ENCODE measurements at places on chromosomes 3 and 15. TPM values are rescaled to one million over a fixed set of nuclear protein-coding genes. Genes with fewer than 3 reads are reported as not detected.

- DNase-seq = no peak
These were observed 24.0 kb downstream of the ABI3BP start for GRCh38 chr3:100968932-100969906.

DNA sequence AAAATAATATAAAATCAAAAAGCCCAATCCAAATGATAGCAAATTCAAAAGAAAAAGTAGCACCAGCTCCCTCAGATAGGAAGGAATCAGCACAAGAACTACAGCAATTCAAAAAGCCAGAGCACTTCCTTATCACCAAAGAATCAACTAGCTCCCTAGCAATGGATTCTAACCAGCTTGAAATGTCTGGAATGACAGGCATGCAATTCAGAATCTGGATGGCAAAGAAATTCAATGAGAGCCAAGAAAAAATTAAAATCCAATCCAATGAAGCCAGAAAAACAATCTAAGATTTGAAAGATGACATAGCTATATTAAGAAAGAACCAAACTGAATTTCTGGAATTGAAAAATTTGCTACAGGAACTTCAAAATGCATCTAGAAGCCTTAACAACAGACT is 1334.4 kb upstream of the ALCAM start:
- DNase-seq = no peak

GRCh38 chr15:39180030-39180429 is 400.8 kb upstream of the THBS1 start:
- DNase-seq = no peak

- peak; percentile 78 for DNase-seq
These were observed 213.2 kb upstream of the PFN2 start for GRCh38 chr3:150183678-150184425.

GRCh38 chr15:31148297-31149087 is 47.0 kb upstream of the TRPM1 start:
- no peak for DNase-seq

DNA sequence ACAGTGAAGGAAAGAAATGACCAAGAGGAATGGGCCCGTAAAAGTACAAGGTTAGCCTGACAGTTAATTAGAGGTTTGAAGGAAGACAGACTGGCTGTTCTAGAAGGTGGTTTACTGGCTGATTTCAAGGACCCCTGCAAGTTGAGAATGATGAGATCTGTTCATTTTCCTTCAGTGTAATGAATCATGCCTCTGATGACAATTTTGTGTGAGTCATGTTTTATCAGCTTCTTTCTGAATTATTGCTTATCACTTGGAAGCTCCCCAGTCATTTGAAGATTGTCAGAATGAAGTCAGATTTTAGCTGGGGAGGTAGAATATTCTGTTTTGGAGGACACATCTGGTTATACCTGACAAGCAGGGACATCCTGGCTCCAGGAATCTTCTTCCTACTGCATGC is 50.6 kb downstream of the DRD3 start:
- no peak for DNase-seq

DNA sequence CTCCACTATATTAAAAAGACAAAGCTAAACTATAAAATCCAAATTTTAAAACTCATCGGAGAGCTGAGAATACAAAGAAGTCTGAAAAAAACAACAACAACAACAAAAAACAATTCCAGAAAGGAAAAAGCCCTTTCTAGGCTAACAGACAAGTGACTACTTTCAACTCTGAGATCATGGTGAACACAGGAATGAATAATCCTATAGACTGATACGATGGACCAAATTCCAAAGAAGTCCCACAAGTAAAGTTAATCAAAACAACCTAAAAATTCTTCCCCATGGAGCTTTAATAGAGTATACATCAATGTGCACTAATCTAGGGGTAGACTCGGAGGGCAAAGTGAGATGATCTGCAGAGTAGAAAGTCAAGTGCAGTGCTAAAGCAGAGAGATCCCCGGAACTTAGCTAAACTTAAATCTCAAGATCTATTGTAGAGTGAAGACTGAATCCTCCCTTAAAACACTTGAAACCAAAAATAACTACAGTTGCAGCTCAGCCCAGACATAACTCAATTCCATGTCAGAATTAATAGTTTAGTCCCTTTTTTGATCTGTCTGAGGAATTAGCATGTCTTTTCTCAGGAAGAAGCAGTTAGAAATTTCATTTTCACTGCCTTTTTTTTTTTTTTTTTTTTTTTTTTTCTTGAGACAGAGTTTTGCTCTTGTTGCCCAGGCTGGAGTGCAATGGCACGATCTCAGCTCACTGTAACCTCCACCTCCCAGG is 43.5 kb downstream of the MYO9A start:
- DNase-seq = no peak

GRCh38 chr3:158925828-158926494 is 124.1 kb downstream of the MFSD1 start:
- DNase-seq = no peak

GRCh38 chr15:78103406-78104118 is 11.2 kb downstream of the SH2D7 start:
- no peak for DNase-seq

DNA sequence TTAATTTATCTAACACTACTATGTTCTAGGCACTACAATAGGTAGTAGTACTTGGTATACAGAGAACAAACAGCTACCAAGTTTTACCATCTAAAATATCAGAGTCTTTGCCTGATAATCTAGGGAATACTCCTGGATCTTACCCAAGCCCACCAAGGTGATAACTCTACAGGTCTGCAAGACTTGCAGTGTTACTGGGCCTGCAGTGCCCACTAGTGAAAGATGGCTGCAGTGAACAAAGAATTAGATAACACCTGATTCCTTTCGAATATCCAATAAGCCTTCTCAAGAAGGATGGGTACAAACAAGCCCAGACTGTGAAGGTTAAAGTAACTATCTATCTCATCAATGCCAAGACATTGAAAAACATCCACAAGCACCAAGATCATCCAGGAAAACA is 317.0 kb upstream of the DCBLD2 start:
- DNase-seq = no peak

- DNase-seq = no peak
These were observed 45.5 kb downstream of the SSUH2 start for GRCh38 chr3:8599146-8599545.

GRCh38 chr15:56524915-56525314 is 60.0 kb upstream of the MNS1 start:
- no peak for DNase-seq

GRCh38 chr15:72342385-72342784 is 22.4 kb upstream of the CELF6 start:
- no peak for DNase-seq

GRCh38 chr3:185678027-185678426 is 91.9 kb downstream of the SENP2 start:
- DNase-seq = no peak

- no peak for DNase-seq
These were observed 94.4 kb downstream of the SLCO3A1 start for GRCh38 chr15:91947683-91948608.

DNA sequence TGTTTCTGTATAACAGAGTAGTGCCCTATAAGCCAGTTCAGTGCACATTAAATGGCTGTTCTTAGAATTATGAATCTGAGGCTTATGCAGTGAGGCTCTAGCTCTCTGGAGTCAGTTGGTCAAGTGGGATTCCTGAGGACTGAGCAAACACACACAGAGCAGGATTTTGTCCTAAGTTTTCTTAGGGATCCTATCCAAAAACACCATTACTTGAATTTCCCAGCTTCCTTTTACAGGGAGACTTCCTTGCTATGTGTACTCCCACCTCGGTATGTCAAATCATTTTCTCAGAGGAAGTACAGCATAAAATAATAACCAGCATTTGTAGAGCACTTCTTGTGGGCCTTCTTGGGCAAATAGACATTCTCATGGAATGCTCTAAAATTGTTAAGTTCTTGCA is 63.1 kb upstream of the GOLGA6B start:
- DNase-seq = no peak

- no peak for DNase-seq
These were observed 145.5 kb downstream of the UACA start for GRCh38 chr15:70617911-70618287.

DNA sequence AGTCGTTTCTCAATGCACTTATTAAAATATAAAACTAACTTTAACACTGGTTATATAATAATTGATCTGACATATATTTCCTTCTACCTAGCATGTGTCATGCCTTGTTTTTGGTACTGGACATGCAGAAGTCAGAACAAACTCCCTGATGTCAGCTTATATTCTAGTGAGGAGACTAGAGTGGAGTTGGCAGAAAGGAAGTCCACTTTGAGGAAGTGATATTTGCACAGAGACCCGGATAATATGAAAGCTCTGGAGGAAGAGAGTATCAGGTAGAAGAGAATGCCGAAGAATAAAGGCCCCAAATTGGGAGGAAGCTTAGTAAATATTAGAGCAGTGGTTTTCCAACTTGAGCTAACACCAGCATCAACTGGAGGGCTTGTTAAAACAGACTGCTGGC is 24.6 kb upstream of the ZNF280D start:
- DNase-seq = no peak

GRCh38 chr3:79380581-79380980 is 387.2 kb downstream of the ROBO1 start:
- DNase-seq = no peak

- no peak for DNase-seq
These were observed 506.2 kb upstream of the IL12A start for GRCh38 chr3:159482241-159482993.

DNA sequence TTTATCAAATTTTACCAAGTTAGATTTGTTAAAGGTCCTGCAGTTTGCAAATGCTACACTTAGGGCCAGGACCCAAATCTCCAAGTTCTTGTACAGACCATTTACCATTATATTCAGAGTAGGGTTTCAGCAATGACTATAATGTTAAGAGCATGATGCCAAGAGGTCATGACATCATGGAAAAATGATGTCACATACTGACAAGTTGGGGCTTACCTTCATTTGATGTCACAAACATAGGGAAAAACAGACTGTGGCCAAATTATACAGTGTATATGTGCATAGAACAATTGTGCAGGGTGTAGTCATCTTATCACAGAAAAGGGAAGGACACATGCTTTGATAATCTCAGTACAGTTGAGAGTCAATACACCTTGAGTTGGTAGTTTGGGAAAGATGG is 10.1 kb upstream of the THRB start:
- DNase-seq = no peak

DNA sequence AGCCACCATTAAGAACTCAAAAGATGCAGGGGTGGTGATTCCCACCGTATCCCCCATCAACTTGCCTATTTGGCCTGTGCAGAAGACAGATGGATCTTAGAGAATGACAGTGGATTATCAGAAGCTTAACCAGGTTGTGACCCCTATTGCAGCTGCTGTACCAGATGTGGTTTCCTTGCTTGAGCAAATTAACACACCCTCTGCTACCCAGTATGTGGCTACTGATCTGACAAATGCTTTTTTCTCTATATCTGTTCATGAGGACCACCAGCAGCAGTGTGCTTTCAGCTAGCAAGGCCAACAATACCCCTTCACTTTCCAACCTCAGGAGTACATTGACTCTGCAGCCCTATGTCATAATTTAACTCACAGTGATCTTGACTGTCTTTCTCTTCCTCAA is 8.6 kb upstream of the MCF2L2 start:
- no peak for DNase-seq

- no peak for DNase-seq
These were observed 56.8 kb upstream of the LCTL start for GRCh38 chr15:66622591-66623022.

- no peak for DNase-seq
These were observed 40.9 kb downstream of the STRIT1 start for GRCh38 chr3:155252535-155252934.

- DNase-seq = no peak
These were observed 130.1 kb downstream of the MAGI1 start for GRCh38 chr3:65908588-65908987.

DNA sequence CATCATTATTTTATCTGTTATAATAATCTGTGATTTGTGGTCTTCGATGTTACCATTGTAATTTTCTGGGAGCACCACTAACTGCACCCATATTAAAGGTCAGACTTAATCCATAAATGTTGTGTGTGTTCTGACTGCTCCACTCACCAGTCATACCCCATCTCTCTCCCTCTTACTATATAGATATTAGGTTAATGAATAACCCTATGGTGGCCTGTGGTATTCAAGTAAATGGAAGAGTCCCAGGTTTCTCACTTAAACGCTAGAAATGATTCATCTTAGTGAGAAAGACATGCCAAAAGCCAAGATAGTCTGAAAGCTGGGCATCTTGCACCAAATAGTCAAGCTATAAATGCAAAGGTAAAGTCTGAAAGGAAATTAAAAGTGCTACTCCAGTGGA is 1358.5 kb downstream of the ROBO2 start:
- no peak for DNase-seq

- DNase-seq = no peak
These were observed 29.7 kb downstream of the EFCAB12 start for GRCh38 chr3:129398803-129399144.

DNA sequence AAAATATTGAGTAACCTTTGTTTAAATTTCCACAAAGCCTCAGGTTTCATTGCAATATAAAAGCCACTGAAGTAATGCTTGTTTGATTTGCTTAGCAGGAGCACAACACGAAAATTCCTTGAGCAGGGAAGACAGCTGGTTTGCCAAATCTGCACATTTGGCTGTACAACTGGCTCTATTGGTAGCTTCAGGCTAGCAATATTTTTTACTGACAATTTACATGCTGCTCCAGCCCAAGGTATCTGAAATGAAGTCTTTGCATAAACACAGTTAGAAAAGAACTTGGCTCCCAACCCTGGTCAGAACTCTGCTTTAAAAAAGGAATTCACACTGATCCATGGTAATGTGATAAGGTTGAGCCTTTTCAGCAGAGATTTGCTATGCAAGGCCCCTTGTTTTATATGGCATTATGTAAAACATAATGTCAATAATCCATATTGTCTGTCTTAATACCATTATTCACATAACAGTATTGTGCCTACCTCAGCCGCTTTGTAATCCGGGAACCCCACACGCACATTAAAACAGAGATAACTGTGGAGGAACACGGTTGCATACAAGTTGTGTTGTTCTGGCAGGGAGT is 55.7 kb upstream of the CHL1 start:
- no peak for DNase-seq

The GOLGA8J gene
- not detected for total RNA-seq

The CKMT1A gene
- not detected for total RNA-seq

The ERC2 gene
- total RNA-seq = 0.81 TPM

The SIAH2 gene
- 18.2 TPM for total RNA-seq

The FOXL2 gene
- total RNA-seq = not detected

The BOC gene
- total RNA-seq = 7.4 TPM

The EPHB3 gene
- total RNA-seq = 2.2 TPM

The ADGRG7 gene
- not detected for total RNA-seq

The STRA6 gene
- total RNA-seq = not detected

The RLBP1 gene
- total RNA-seq = not detected

The SLCO2A1 gene
- total RNA-seq = 8.3 TPM

The ABHD17C gene
- 8.0 TPM for total RNA-seq

The ACTC1 gene
- 12,822 TPM for total RNA-seq

The CLDN1 gene
- not detected for total RNA-seq

The ALDH1A3 gene
- total RNA-seq = 2.9 TPM
